ENCODE measurements at places on chromosomes 16 and 17.

GRCh38 chr17:1736348-1737281 is 6.1 kb upstream of the SERPINF2 start:
- DNase-seq, result no peak

- no peak for DNase-seq
Observed at GRCh38 chr16:65689726-65690125, 567.9 kb upstream of the CDH11 start.

DNA sequence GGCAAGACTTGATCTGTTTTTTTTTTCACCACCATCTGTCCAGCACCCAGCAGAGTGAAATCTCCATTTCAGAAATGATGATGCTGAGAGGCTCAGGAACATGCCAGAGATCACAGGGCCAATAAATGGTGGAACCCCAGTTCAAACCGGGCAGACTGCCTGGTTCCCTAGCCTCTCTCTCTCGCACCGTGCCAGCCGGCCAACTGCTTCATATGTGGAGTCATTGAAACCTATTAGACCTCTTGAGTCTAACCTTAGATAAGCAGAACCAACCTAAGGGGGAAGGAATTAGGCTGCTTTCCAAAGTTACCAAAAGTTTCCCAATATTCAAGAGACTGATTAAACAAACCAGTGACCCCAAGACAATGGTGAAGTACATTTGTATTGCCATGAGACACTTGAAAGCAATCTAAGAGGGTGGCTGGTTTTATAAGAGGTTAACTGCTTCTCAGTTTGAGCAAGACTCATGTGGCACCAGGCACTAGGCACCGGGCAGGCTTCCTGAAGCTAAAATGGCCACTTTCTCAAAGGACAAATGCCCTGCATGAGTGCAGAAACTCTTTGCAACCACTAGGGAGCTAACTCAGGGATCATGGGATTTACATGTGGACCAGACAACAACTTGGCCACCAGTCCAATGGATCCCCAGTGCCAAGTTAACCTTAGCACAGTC is 18.4 kb downstream of the TOX3 start:
- peak; percentile 53 for DNase-seq

GRCh38 chr17:32298721-32299579 is 33.3 kb downstream of the RHBDL3 start:
- DNase-seq, result no peak

GRCh38 chr17:76667491-76667755 is 23.9 kb upstream of the ST6GALNAC1 start:
- DNase-seq, result no peak

DNA sequence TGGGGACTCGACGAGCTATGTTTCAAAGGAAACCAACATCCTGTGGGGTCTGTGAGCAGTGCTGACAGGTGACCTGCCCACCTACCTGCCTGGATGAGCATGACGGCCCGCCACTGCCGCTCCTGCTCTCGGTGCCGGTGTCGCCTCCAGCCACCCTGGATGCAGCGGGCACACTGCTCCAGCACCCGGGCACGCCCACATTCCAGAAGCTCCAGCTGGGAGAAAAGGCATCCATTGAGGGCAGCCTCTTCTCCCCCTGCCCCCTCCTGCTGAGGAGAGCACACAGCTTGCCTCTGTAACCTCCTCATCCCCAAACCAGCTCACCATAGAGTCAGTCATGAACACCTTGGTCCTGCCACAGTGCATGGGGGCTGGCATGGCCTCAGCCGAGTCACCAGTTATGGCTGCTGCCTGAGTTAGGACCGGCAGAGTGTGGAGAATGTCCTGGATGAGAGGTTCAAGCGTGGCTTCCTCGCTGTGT is 14.3 kb downstream of the ZNHIT3 start:
- no peak for DNase-seq

- no peak for DNase-seq
Observed at GRCh38 chr17:56026915-56027314, 126.4 kb upstream of the ANKFN1 start.

Measured in NCI-H1092 (cell line).